CD4-positive, alpha-beta T cell treated with Interleukin-1 beta for 1 hour (primary cell): ENCODE measurements at places on chromosomes 1 and 21.
A peak's percentile ranks its signal among the peaks of the same experiment; 100 is the strongest.

DNA sequence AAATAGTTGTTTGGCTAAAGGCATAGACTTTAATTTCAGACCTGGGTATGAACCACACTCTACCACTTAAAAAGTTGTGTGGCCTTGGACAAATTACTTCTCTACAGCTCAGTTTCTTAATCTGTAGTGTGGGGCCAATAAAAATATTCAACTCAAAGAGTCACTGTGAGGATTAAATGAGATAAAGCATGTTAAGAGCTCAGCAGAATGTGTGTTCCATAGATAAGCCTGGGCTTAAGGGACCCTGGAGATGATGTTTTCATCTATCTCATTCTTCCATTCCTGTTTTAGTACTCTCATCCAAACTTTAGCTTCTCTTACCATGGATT lies 17.7 kb downstream of the S100A10 start:
- no peak for DNase-seq

DNA sequence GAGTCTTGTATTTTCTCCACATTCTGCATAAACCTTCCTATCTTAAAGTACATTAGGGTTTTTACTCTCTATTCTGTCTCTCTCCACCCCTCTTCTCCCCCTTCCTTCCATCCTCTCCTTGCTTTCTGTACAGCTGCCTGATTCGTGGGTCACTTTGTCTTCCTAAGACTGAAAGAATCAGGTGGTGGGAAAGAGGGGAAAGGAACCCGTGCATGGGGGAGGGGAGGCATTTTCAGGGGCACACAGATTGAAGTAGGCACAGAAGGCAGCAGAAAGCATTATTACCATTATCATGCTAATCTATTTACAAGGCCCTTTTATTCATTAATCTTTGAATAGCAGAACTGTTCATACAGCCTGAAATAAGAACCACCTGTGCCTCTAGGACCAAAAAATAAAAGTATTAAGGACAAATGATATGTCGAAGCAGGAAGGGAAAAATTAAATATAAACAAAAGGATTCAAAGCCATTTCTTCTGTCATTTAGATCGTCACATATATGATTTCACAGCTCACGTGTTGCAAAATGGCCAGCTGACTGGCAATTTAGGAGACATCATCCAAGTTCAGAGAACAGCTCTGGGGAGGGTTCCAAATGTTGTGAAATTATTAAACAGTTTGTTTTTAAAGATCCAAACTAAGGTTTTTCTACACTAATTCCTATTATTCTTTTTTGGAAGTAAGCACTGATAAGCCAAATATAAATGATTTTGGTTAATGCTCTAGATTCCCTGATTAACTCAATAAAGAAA lies 154.6 kb downstream of the PBX1 start:
- DNase-seq = no peak

GRCh38 chr21:26539566-26539965 lies 33.5 kb downstream of the CYYR1 start:
- no peak for DNase-seq

GRCh38 chr1:85822696-85823095 lies 114.5 kb upstream of the ZNHIT6 start:
- DNase-seq = no peak

GRCh38 chr21:41460578-41461527 lies 34.8 kb downstream of the MX1 start:
- peak; percentile 49 for DNase-seq
